ENCODE measurements at places on chromosomes 3 and 15.

DNA sequence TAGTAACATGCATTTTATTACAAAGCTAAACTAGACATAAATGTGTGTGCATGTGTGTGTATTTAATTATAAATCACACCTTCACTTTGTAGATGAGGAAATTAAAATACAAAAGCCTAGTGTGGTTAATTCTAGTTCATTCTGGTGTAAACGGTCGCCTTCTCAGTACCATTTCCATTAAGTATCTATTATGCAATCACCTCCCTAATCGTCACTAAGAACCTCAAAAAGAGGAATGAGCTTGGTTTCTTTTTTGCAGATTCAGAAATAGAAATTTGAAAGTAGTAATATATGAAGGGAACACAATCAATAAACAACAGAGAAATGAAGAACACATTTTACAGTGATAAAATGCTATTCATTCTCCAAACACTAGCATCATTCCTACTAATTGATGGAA, 233.2 kb downstream of the ZBBX start:
- DNase-seq, result no peak

- no peak for DNase-seq
Measured at GRCh38 chr3:52237657-52238172, 1.2 kb downstream of the TWF2 start.

DNA sequence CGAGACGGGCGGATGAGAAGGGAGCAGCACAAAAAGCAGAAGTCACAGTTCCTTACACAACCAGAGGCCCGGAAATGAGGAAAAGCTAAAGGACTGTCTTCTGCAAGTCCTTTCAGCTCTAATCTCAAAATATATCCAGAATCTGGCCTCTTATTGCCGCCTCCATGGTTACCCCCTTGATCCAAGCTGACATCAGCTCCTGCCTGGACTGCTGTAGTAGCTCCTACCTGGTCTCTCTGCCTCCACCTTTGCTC, 324.0 kb upstream of the ROPN1 start:
- no peak for DNase-seq

GRCh38 chr3:151584566-151584965, 123.7 kb upstream of the IGSF10 start:
- no peak for DNase-seq

DNA sequence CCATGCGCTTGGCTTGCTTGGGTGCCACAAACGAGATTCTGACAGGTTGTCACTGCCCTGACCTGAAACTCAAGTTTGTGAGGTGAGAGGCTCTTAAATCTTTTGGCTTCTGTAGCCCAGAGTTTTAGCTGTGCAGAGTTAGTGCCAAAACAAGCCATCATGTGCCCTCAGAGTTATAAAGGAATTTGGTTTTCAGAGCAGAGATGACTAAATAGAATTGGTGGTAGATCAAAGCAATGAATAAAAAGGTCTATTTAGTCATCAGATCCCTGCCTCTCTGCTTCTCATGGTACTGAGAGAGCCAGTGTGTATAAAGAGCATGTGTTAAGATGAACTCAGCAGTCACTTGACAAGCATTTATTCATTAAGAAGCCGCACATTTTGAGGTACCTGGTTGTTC, 207.5 kb upstream of the DPH6 start:
- DNase-seq, result no peak

DNA sequence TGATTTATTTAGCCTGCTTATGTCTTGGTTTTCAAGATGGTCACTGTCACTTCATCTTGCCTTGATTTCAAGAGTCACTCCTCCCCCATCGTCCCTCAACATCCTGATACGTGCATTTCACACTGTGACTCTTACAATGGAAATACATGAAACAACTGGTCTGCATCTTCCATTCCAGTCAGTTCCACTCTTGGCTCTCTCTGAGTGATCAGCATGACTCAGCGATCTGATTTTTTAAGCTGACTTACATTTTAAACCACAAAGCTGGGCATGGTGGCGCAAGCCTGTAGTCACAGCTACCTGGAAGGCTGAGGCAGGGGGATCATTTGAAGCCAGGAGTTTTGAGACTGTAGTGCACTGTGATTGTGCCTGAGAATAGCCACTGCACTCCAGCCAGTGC, 271.2 kb upstream of the ROPN1 start:
- no peak for DNase-seq

GRCh38 chr3:108322352-108322751, 26.0 kb downstream of the HHLA2 start:
- DNase-seq, result no peak

DNA sequence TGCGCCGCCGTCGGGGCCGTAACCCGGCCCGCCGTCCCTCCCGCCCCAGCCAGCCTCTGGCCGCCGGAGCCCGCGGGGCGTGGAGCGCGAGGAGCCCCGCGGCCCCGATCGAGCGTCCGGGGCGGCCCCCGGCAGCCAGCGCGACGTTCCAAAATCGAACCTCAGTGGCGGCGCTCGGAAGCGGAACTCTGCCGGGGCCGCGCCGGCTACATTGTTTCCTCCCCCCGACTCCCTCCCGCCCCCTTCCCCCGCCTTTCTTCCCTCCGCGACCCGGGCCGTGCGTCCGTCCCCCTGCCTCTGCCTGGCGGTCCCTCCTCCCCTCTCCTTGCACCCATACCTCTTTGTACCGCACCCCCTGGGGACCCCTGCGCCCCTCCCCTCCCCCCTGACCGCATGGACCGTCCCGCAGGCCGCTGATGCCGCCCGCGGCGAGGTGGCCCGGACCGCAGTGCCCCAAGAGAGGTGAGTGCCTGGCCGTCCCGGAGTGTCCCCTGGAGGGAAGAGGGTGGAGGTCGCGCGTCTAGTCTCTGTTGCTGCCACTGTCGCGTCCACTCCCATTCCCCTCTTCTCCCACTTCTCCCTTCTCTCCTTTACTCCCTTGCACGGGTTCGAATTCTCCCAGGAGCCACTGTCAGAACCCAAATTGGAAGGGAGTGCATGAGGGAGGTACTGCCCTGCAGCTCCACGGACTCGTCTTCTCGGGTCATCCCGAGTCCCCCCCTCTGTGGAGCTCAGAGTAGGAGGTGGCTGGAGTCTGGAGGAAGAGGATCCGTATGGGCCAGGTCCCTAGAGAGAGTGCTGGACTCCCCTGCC, 585 bp downstream of the CSK start:
- DNase-seq, result no peak

DNA sequence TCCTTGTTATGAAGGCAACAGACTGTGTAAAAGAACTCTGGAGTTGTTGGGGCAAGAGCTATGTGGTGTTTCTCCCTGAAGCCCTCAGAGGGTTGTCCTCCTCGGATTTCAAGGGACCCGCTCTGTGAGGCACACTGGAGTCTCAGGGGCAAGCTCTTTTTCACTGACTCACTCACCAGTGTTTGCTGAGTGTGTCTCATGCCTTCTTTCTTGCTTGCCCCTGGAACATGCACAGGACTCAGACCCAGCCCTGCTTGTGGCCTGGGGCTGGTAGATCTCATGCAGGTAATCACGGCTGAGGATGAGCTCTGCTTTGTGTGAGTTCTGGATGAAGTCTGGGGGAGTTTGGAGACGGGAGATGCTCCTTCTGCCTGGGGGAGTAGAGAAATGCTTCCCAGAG, 93.7 kb downstream of the CACNA1D start:
- no peak for DNase-seq

GRCh38 chr3:107634099-107634489, 111.3 kb downstream of the BBX start:
- DNase-seq, result no peak

DNA sequence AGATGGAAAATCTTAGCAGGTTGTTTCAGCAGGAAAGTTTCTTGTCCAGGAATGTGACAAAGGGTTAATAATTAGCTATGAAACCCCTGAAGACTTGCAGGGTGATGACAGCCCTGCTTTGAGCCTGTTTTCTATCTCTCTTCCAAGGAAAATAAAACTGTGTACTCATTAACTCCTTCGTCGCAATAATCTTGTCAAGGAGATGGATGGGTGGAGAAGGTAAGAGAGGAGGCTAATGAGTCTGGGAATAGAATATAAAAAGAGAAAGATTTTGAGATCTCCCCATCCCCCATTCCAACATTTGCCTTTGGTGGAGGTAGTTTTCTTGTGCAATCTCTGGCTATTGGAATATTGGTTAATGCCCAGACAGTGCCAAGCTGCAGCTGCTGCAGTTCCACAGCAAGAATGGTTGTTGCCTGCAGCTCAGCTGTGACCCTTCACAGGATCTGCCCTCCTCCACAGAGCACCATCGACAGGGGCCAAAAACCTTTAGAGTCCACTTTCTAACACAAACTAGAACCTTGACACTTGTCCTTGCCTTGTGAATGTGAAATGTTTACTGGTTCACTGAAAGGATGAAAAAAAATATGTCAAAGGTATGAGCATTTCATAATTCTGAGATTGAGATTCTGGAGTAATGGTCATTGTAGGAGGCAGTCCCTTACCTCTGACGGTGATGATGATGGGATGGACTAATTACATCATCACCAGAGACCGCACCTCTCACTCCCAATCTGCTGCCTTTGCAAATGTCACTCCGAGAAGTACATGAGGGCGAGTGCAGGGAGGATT, 4.2 kb upstream of the LRIG1 start:
- no peak for DNase-seq

- DNase-seq, result no peak
Measured at GRCh38 chr15:29708519-29708918, 113.7 kb downstream of the TJP1 start.

DNA sequence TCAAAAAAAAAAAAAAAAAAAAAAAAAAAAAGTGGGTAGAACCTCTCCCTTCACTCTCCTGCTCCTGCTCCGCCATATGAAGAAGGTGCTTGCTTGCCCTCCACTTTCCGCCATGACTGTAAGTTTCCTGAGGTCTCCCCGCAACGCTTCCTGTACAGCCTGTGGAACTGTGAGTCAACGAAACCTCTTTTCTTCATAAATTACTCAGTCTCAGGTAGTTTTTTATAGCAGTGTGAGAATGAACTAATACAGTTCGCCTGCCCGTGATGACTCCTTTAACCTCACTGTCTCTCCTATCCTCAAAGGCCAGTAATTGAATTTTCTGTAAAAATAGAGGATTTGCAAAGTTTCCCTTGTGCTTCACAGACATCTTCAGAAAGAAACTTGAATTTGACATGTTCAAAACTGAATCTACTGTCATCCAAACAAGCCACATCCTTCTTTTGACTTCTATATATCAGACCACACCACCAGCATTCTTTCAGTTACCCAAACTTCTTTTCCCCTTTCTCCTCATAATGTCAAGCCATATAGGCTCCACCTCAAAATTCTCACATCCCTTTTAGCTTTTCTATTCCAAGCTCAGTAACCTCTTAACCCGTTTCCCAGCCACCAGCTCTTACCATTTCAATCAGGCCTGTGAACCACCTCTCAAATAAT, 44.3 kb downstream of the P2RY1 start:
- DNase-seq, result no peak

DNA sequence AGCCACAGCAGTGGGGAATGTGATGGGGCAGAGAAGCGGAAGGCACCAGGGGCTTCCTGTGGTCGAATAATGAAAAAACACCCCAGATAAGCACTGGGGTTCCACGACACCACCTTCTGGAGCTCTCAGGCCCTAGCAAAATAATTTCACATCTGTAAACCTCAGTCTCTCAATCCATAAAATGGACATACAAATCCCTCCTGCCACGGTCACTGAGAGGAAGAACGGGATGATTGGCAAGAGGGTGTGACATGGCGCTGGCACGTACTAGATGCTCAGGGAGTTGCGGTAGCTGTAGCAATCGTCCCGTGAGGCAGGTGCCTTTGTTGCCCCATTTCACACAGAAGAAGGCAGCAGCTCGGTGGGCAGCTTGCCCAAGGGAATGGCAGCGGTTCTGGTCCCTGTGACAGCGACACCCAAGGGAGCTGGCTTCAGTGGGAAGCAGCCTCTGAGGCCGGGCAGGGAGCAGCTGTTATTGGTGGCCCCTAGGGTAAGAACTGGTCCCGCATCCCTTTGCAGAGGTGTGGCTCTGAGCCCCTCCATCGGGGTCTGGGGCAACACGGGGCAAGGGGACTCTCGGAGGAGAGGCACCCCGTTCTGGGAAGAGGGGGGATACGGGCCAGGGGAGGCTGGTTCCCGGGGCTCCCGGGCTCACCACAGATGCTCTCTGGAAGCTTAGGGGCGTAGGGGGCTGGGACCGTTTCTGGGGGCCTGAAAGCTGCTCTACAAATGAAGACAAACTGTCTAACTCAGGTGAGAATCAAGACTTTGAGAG, 114.0 kb upstream of the ALDH1A3 start:
- DNase-seq, result no peak

DNA sequence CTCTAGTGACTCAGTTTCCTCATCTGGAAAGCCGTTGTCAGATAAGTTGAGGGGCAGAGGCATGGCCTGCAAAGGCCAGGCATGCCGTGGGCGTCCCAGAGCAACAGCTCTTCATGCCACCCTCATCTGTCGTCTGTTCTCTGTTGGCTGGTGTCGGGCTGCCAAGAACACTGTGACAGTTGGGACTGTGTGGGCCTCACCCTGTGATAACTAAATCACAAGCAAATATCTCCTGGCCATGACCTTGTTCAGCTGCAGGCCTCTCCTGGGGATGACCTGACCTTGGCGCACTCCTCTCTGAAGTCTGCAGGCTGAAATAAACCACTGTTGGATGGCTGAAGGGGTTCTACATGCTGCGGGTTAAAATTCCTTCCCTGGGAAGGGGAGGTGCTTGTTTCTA, 145.9 kb downstream of the SHQ1 start:
- no peak for DNase-seq

- DNase-seq, result peak; percentile 7
Measured at GRCh38 chr15:67823314-67824196, 1.8 kb upstream of the SKOR1 start.

DNA sequence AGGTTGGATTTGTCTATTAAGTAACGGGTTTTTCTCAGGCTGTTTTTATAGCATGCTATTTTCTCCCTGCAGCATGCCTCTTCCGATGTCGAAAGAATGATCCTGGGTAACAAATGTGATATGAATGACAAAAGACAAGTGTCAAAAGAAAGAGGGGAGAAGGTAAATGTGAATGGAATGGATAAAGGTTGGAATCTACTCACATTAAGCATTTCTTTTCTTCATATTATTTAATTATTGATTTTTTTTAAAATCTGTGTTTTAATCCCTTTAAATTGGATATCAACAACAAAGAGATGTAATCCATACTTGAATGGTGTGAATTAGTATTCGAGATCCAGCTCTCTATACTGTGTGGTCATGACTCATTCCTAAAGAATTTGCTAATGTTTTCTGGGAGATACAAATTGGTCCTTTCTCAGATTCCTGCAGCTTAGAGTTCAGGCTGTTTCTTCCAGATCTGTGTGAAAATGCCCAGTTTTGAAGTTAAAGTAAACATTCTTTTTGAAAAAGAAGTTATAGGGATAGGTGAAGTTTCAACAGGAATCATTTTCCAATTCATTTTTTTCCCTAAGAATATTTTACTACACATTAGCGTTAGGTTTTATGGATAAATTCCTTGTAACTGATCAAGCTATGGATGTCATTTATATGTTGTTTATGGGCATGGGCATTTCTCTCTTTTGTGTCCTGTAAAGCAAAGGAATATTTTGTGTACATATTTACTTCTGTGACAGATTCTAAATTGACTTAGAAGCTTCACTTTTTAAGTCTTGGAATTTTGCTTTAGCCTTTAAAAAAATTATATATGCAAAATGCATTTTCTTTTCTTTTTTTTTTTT, 20.8 kb upstream of the APH1B start:
- DNase-seq, result no peak
